ENCODE measurements at places on chromosomes 6 and 20.

GRCh38 chr6:170449835-170450753, 103.0 kb downstream of the PSMB1 start:
- H3K4me3 ChIP-seq: no peak overlapping the region
- H3K27ac ChIP-seq: no peak overlapping the region
- H3K36me3 ChIP-seq: no peaks in the 10 kb centered on the region
- H3K27me3 ChIP-seq: no peaks in the 10 kb centered on the region
- DNase-seq: no peak

GRCh38 chr20:59295531-59295930, 4.9 kb upstream of the EDN3 start:
- H3K36me3 ChIP-seq: no peaks in the 10 kb centered on the region
- peaks cover 7% of the 10 kb centered on the region for H3K4me1 ChIP-seq
- no peak overlapping the region for H3K4me3 ChIP-seq
- H3K27me3 ChIP-seq: peaks cover 83% of the 10 kb centered on the region
- DNase-seq: no peak
- no peak overlapping the region for H3K27ac ChIP-seq

- H3K27me3 ChIP-seq: no peaks in the 10 kb centered on the region
- H3K27ac ChIP-seq: no peak overlapping the region
- DNase-seq: no peak
- H3K36me3 ChIP-seq: peaks cover 9% of the 10 kb centered on the region
These were observed 82.9 kb downstream of the RPP40 start for GRCh38 chr6:4920914-4921410.

DNA sequence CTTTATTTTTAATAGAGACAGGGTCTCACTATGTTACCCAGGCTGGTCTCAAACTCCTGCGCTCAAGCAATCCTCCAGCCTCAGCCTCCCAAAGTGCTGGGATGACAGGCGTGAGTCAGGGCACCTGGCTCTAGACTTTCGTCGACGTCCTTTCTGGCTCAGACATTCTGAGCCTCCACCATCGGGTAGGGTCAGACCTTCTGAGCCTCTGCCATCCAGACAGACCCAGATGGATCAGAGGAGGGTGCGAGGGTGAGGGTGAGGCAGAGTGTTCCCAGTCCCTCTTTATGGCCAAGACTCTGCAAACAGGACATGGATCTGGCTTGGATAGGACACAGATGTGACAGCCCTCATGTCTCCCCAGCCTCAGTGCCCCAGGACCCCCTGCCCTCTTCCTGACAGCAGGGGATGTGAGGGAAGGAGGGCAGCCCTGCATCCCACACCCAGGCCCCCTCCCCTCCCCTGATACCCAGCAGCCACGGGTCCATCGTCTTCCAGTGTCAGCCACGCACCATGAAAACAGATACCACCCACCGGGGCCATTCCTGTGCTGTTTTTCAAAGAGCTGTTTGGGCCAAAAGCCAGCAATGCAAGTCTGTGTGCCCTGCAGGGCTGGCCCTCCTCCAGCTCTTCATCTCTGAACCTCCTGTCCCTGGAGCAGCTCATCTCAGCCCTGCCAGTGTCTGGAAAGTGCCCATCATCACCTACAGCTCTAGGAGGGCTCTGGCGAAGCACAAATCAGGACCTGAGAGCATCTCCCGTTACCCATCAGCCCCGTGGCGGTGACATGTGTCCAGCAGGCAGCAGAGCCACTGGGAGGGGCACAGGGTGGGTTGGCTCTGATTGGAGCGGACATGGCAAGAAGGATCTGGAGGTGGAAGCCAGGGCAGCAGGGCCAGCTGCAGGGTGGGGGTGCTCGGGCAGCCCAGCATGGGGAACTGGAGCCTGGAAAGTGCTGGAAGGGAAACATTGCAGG, 208.4 kb downstream of the PREX1 start:
- H3K4me1 ChIP-seq: peaks cover 6% of the 10 kb centered on the region
- H3K27ac ChIP-seq: no peak overlapping the region
- no peak overlapping the region for H3K4me3 ChIP-seq
- H3K36me3 ChIP-seq: no peaks in the 10 kb centered on the region
- DNase-seq: no peak

- no peaks in the 10 kb centered on the region for H3K27me3 ChIP-seq
- H3K36me3 ChIP-seq: no peaks in the 10 kb centered on the region
- H3K4me3 ChIP-seq: no peak overlapping the region
These were observed 58.7 kb upstream of the CD93 start for GRCh38 chr20:23144856-23145255.

DNA sequence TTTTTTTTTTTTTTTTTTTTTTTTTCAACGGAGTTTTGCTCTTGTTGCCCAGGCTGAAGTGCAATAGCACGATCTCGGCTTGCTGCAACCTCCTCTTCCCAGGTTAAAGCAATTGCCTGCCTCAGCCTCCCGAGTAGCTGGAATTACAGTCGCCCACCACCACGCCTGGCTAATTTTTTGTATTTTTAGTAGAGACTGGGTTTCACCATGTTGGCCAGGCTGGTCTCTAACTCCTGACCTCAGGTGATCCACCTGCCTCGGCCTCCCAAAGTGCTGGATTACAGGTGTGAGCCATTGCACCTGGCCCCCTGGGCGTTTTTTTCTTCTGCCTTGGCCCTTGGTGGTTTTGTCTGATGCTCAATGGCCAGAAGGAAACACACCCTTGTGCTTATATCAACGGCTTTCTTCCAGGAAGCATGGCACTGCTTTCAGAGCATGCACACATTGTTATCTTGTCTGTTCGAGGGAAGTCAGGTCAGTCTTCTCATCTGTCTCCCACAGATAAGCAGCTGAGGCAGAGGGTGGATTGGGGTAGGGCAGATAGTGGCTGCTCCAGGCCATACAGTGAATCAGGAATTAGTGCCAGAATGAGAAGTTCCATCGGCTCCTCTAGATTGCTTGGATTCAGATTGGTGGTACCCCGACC, 203.1 kb downstream of the TSHZ2 start:
- H3K36me3 ChIP-seq: no peaks in the 10 kb centered on the region
- no peak overlapping the region for H3K27ac ChIP-seq
- H3K4me3 ChIP-seq: no peak overlapping the region
- DNase-seq: no peak
- H3K4me1 ChIP-seq: peaks cover 4% of the 10 kb centered on the region

GRCh38 chr20:62302341-62303061, at the start of gene ADRM1:
ADRM1 (plus strand) TSS chr20:62302997; CDS start chr20:62303569, 572 bp downstream.
- peaks cover 21% of the 10 kb centered on the region for H3K4me1 ChIP-seq
- peak within 1 kb of the TSS; percentile 98 for H3K27ac ChIP-seq
- peaks cover 2% of the 10 kb centered on the region for H3K27me3 ChIP-seq
- DNase-seq: peak; percentile 97
- H3K4me3 ChIP-seq: peak within 1 kb of the TSS; percentile 96
- H3K36me3 ChIP-seq: no peaks in the 10 kb centered on the region

GRCh38 chr6:138500045-138500665, 861 bp upstream of the NHSL1 start:
- H3K4me3 ChIP-seq: peak overlapping the region; percentile 87
- no peaks in the 10 kb centered on the region for H3K27me3 ChIP-seq
- peaks cover 2% of the 10 kb centered on the region for H3K36me3 ChIP-seq
- no peak for DNase-seq
- H3K4me1 ChIP-seq: peaks cover 68% of the 10 kb centered on the region
- peak overlapping the region; percentile 36 for H3K27ac ChIP-seq

- H3K27ac ChIP-seq: no peak overlapping the region
- no peak for DNase-seq
- peaks cover 10% of the 10 kb centered on the region for H3K27me3 ChIP-seq
These were observed 212.3 kb upstream of the PMEPA1 start for GRCh38 chr20:57922083-57922482.

GRCh38 chr6:135867332-135867731, 15.8 kb downstream of the PDE7B start:
- no peak overlapping the region for H3K4me3 ChIP-seq
- no peak overlapping the region for H3K27ac ChIP-seq
- no peak for DNase-seq
- no peaks in the 10 kb centered on the region for H3K4me1 ChIP-seq

- H3K4me1 ChIP-seq: peaks cover 40% of the 10 kb centered on the region
- H3K36me3 ChIP-seq: no peaks in the 10 kb centered on the region
- no peaks in the 10 kb centered on the region for H3K27me3 ChIP-seq
- no peak overlapping the region for H3K27ac ChIP-seq
These were observed 53.3 kb downstream of the KCNS1 start for GRCh38 chr20:45047581-45048119.

GRCh38 chr6:151240036-151240685, 394 bp downstream of the AKAP12 start:
- H3K27ac ChIP-seq: peak overlapping the region; percentile 95
- DNase-seq: peak; percentile 67
- H3K4me1 ChIP-seq: peaks cover 35% of the 10 kb centered on the region
- peak overlapping the region; percentile 99 for H3K4me3 ChIP-seq
- H3K27me3 ChIP-seq: peaks cover 14% of the 10 kb centered on the region

GRCh38 chr6:156691018-156691417, 86.2 kb upstream of the ARID1B start:
- peaks cover 12% of the 10 kb centered on the region for H3K4me1 ChIP-seq
- H3K27ac ChIP-seq: no peak overlapping the region
- no peak for DNase-seq
- no peak overlapping the region for H3K4me3 ChIP-seq
- no peaks in the 10 kb centered on the region for H3K27me3 ChIP-seq

DNA sequence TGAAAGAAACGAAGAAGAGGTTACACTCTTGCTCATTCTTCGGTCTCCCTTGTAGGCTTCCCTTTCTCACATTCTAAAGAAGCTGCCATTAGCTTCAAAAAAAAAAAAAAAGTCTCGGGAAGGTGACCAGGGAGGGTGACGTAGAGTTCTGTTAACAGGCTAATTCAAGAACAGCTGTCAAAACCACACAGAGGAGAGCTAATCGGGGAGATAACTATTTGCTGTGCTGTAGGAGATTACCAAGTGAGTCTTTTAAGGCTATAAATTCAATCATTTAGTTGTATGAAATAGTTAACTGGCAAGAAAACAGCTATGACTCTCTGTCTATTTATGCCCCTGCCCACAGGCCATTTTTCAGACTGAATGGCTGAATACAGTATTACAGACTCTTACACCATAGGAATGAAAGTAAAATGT, 256.8 kb downstream of the SYNE1 start:
- H3K4me1 ChIP-seq: peaks cover 35% of the 10 kb centered on the region
- H3K36me3 ChIP-seq: no peaks in the 10 kb centered on the region
- H3K27ac ChIP-seq: peak overlapping the region; percentile 39
- H3K27me3 ChIP-seq: no peaks in the 10 kb centered on the region
- no peak for DNase-seq

GRCh38 chr6:134516582-134516981, 198.7 kb upstream of the SGK1 start:
- DNase-seq: no peak
- H3K27me3 ChIP-seq: no peaks in the 10 kb centered on the region
- H3K4me1 ChIP-seq: peaks cover 25% of the 10 kb centered on the region
- H3K4me3 ChIP-seq: no peak overlapping the region
- no peak overlapping the region for H3K27ac ChIP-seq
- no peaks in the 10 kb centered on the region for H3K36me3 ChIP-seq

DNA sequence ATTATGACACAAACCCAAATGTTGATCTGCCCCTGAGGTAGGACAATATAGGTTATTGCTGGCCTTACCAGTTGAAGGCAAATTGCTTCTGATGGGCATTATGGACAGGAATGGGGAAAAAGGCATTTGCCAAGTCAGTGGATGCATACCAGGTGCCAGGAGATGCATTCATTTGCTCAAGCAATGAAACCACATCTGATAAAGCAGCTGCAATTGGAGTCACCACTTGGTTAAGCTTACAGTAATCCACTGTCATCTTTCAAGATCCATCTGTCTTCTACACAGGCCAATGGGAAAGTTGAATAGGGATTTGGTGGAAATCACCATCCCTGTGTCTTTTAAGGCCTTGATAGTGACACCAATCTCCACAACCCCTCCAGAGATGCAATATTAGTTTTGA, 648.6 kb downstream of the COL12A1 start:
- no peak overlapping the region for H3K27ac ChIP-seq
- DNase-seq: no peak
- H3K4me1 ChIP-seq: no peaks in the 10 kb centered on the region
- no peaks in the 10 kb centered on the region for H3K27me3 ChIP-seq
- no peak overlapping the region for H3K4me3 ChIP-seq

- H3K4me1 ChIP-seq: peaks cover 12% of the 10 kb centered on the region
- no peaks in the 10 kb centered on the region for H3K27me3 ChIP-seq
- peak overlapping the region; percentile 36 for H3K27ac ChIP-seq
These were observed 54.2 kb upstream of the ADGRF1 start for GRCh38 chr6:47096211-47096895.

DNA sequence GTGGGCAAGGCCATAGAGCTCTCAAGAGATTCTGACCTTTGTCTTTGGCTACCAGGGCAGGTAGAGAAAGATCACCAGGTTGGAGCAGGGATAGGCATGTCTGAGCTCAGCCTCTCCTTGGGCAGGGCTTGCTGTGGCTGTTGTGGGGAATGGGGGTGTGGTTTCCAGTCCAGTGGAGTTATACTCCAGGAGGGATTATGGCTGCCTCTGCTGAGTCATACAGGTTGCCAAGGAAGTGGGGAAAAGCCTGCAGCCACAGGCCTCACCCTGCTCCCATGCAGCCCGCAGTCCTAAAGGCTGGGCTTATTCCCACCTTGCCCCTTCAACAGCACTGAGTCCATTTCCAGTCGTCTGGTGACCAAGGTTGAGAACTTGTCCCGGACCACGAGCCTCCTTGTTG, 21.9 kb downstream of the MEP1A start:
- no peaks in the 10 kb centered on the region for H3K36me3 ChIP-seq
- DNase-seq: no peak
- H3K4me1 ChIP-seq: no peaks in the 10 kb centered on the region
- no peak overlapping the region for H3K27ac ChIP-seq
- no peak overlapping the region for H3K4me3 ChIP-seq

- H3K4me1 ChIP-seq: peaks cover 13% of the 10 kb centered on the region
- H3K4me3 ChIP-seq: peak overlapping the region; percentile 56
- H3K27me3 ChIP-seq: peaks cover 95% of the 10 kb centered on the region
- no peaks in the 10 kb centered on the region for H3K36me3 ChIP-seq
- no peak overlapping the region for H3K27ac ChIP-seq
These were observed 256 bp upstream of the OVOL2 start for GRCh38 chr20:18057994-18058349.

DNA sequence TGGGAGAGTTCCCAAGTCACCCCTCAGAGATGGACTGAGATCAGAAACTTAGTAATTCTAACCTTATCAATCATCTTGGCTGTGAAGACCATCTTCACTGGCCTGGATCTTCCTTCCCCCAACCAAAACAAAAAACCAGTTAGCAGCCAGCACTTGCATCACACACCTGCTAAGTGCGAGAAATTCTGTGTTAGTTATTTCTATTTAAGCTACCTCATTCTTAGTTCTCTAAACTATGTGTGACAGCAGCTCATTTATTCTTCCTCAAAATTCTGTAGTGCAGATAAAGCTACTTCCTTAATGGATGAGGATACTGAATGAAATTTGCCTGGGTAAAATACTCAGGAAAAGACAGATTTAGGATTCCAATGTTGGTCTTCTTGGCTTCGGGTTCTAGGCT, 18.2 kb upstream of the TAGAP start:
- H3K4me3 ChIP-seq: no peak overlapping the region
- H3K36me3 ChIP-seq: no peaks in the 10 kb centered on the region
- H3K4me1 ChIP-seq: no peaks in the 10 kb centered on the region

GRCh38 chr20:17177341-17177740, 49.5 kb upstream of the PCSK2 start:
- DNase-seq: no peak
- no peak overlapping the region for H3K27ac ChIP-seq
- H3K4me3 ChIP-seq: no peak overlapping the region
- H3K36me3 ChIP-seq: no peaks in the 10 kb centered on the region
- no peaks in the 10 kb centered on the region for H3K27me3 ChIP-seq
- H3K4me1 ChIP-seq: no peaks in the 10 kb centered on the region

Data from neural crest cell (in vitro differentiated cells).